ENCODE measurements at places on chromosomes 5 and 9. TPM values are rescaled to one million over a fixed set of nuclear protein-coding genes. Genes with fewer than 3 reads are reported as not detected.

- H3K27me3 ChIP-seq = no peaks in the 10 kb centered on the region
- no peak overlapping the region for H3K27ac ChIP-seq
- H3K36me3 ChIP-seq = no peaks in the 10 kb centered on the region
- H3K4me1 ChIP-seq = no peaks in the 10 kb centered on the region
- DNase-seq = no peak
Observed at GRCh38 chr5:50547303-50547702, 106.2 kb upstream of the EMB start.

KDM4C gene
- polyA plus RNA-seq = 7.9 TPM

GRCh38 chr5:74393943-74394342 is 246.6 kb downstream of the ENC1 start:
- no peak overlapping the region for H3K4me3 ChIP-seq
- H3K36me3 ChIP-seq = no peaks in the 10 kb centered on the region
- H3K27me3 ChIP-seq = no peaks in the 10 kb centered on the region
- no peaks in the 10 kb centered on the region for H3K4me1 ChIP-seq
- DNase-seq = no peak

HMMR gene
- polyA plus RNA-seq = 0.24 TPM

DNA sequence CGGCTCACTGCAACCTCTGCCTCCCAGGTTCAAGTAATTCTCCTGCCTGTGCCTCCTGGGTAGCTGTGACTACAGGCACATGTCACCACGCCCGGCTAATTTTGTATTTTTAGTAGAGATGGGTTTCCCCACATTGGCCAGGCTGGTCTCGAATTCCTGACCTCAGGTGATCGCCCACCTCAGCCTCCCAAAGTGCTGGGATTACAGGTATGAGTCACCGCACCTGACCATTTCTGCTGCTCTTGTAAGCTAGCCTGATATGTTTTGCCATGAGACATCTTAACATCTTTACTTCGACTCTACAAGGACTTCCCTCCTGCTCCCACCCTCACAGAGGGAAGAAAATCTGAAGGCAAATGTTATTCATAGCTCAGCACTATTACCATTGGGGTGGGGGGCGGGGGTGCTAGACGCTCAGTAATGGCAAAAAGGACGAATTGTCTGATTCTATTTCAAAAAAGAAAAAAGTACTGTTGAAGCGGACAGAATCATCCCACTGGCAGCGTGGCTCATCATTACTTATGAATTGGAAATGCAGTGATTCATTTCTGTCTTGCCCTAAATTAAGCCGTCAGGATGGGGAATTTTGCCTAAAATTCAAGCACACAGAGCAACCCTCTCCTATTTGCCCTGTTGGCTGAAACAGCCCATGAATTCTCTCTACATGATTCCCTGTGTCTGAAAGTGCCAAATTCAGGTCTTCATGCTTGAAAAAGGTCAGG is 46.4 kb upstream of the WWC1 start:
- no peaks in the 10 kb centered on the region for H3K4me1 ChIP-seq
- no peaks in the 10 kb centered on the region for H3K27me3 ChIP-seq
- DNase-seq = no peak
- H3K27ac ChIP-seq = no peak overlapping the region
- no peak overlapping the region for H3K4me3 ChIP-seq

DNA sequence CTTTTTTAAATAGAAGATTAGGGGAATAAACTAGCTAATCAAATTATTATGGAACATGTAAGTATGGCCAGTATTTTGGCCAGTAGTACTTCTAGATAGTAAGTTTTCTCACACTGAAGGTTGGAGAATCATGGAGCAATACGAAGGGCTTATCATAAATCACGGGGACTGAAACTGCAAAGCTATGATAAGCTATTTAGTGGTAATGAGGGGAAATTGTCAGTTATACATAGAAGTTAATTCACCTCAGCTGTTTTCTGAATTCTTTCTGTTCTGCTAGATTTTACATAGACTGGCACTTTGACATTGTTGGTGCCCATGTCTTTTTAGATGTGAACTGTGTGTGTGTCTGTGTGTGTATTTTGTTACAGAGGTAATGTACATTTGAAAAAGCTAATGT is 34.5 kb upstream of the FAM151B start:
- H3K4me1 ChIP-seq = no peaks in the 10 kb centered on the region
- H3K4me3 ChIP-seq = no peak overlapping the region
- peaks cover 54% of the 10 kb centered on the region for H3K36me3 ChIP-seq
- DNase-seq = no peak
- H3K27ac ChIP-seq = no peak overlapping the region

DNA sequence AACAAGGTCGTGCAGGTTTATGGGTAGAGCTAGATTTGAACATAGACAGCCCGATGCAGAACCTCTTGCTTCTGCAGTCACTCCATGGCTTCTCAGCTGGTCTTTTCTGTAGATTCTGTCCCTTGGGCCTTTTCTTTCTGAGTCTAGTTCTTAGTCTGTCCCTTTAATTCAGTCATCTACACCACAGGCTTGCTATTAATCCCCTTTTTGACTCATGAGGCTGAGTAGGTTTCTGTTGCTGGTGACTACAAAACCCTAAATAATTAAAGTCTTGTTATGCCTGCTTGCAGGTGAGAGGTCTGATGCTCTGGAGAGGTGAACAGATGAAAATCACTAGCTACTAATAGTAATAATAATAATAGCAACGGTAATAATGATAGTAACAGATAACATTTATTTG is 19.3 kb upstream of the STRBP start:
- H3K27ac ChIP-seq = no peak overlapping the region
- no peak for DNase-seq
- no peaks in the 10 kb centered on the region for H3K36me3 ChIP-seq
- no peaks in the 10 kb centered on the region for H3K4me1 ChIP-seq

DNA sequence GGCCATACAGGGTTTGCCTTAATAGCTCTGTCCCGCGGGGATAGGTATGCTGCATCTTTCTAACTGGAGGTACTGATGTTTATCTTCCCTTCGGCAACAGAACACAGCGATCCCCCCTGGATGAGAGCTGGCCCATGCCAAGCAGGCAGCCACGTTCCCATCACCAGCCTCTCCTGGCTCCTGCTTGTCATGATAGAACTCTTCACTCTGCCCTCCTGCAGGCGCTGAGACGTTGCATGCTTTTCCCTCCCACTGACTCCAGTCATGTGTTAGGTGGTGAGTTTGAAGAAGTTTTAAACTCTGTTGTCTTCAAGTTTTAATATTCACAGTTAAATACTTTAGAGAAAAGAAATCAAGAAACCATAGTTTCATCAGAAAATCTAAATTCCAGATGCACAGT is 60.0 kb downstream of the MED27 start:
- peaks cover 23% of the 10 kb centered on the region for H3K4me1 ChIP-seq
- H3K27ac ChIP-seq = no peak overlapping the region
- DNase-seq = no peak
- no peaks in the 10 kb centered on the region for H3K36me3 ChIP-seq

C5orf52 gene
- polyA plus RNA-seq = not detected

DNA sequence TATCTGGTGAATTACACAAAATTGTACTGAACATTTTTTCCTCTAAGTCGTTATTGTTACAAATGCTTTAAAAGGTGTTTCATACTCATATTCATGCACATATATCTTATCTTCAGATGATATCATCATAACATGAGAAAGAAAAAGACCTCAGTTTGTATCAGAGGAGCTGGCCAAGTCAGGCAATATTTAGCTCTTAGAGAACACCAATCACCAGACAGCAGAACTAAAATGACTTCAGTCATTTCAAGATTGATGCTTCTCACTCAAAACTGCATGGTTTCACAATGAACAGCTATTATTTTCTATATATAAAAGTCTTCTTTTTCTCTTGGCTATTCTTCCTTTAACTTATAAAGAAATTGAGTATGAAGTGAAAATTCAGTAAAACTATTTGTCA is 44.6 kb downstream of the TSSK1B start:
- no peak for DNase-seq
- no peak overlapping the region for H3K4me3 ChIP-seq
- no peaks in the 10 kb centered on the region for H3K36me3 ChIP-seq
- H3K27me3 ChIP-seq = no peaks in the 10 kb centered on the region
- no peaks in the 10 kb centered on the region for H3K4me1 ChIP-seq
- no peak overlapping the region for H3K27ac ChIP-seq

GRCh38 chr5:140556438-140556837 is 835 bp downstream of the SRA1 start:
- H3K27ac ChIP-seq = peak overlapping the region; percentile 92
- no peaks in the 10 kb centered on the region for H3K36me3 ChIP-seq
- peaks cover 20% of the 10 kb centered on the region for H3K4me1 ChIP-seq

SPATA31C1 gene
- not detected for polyA plus RNA-seq

DNA sequence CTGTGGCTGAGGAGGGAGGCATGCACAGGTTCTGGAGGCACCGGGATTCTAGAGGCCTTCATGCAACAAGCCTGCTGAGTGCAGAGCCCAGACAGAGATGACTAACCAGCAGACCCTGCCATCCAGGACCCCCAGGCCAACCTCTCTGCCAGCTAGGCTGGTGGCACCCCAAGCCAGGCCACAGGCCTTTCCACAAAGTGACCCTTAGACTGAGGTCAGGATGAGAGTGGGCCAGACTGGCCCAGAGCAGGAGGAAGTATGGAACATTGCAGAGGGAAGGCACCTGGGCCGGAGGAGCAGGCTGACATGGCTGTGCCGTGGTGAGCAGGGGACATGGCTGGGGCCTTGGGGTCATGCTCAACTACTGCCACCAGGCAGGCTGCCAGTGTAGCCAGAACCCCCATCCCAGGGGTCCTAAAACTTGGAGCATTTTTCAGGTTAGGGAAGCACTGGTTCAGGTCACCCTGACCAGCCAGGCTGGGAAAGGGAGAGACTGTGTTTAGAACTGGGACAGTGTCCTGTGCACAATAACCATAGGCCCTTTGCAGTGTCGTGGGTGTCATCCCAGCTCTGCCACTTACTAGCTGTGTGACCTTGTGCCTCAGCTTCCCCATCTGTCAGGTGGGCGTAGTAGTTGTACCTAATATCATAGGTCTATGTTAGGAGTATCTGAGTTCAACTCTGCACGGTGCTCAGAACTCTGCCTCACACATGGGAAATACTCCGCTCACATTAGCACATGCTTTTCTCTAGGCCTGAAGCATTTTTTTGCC is 17.3 kb downstream of the TCF7 start:
- DNase-seq = no peak
- H3K4me3 ChIP-seq = no peak overlapping the region
- H3K4me1 ChIP-seq = peaks cover 23% of the 10 kb centered on the region
- no peak overlapping the region for H3K27ac ChIP-seq
- no peaks in the 10 kb centered on the region for H3K27me3 ChIP-seq

AK1 gene
- 242 TPM for polyA plus RNA-seq

- H3K27me3 ChIP-seq = no peaks in the 10 kb centered on the region
- H3K4me3 ChIP-seq = no peak overlapping the region
- peaks cover 5% of the 10 kb centered on the region for H3K4me1 ChIP-seq
- DNase-seq = peak; percentile 64
Observed at GRCh38 chr5:113330533-113331208, 104.1 kb downstream of the TSSK1B start.

GRCh38 chr5:150460781-150461180 is 11.2 kb upstream of the RPS14 start:
- H3K27ac ChIP-seq = no peak overlapping the region
- no peak overlapping the region for H3K4me3 ChIP-seq
- H3K27me3 ChIP-seq = no peaks in the 10 kb centered on the region
- H3K36me3 ChIP-seq = no peaks in the 10 kb centered on the region
- peaks cover 13% of the 10 kb centered on the region for H3K4me1 ChIP-seq

- H3K4me3 ChIP-seq = no peak overlapping the region
- H3K27me3 ChIP-seq = no peaks in the 10 kb centered on the region
- peaks cover 5% of the 10 kb centered on the region for H3K4me1 ChIP-seq
- no peak overlapping the region for H3K27ac ChIP-seq
- DNase-seq = no peak
Observed at GRCh38 chr5:138654281-138654867, 79.2 kb upstream of the HSPA9 start.

- no peak overlapping the region for H3K4me3 ChIP-seq
- no peak for DNase-seq
- no peaks in the 10 kb centered on the region for H3K4me1 ChIP-seq
- H3K27ac ChIP-seq = no peak overlapping the region
- H3K27me3 ChIP-seq = no peaks in the 10 kb centered on the region
Observed at GRCh38 chr9:38144421-38144820, 75.4 kb upstream of the SHB start.

GRCh38 chr9:79975621-79976256 is 404.0 kb downstream of the TLE4 start:
- no peaks in the 10 kb centered on the region for H3K4me1 ChIP-seq
- H3K36me3 ChIP-seq = no peaks in the 10 kb centered on the region
- no peaks in the 10 kb centered on the region for H3K27me3 ChIP-seq
- no peak overlapping the region for H3K4me3 ChIP-seq

PDE6A gene
- 0.81 TPM for polyA plus RNA-seq

EFNA5 gene
- 0.81 TPM for polyA plus RNA-seq

WWC1 gene
- polyA plus RNA-seq = 0.56 TPM

- no peak overlapping the region for H3K4me3 ChIP-seq
- H3K4me1 ChIP-seq = peaks cover 18% of the 10 kb centered on the region
- no peaks in the 10 kb centered on the region for H3K36me3 ChIP-seq
- H3K27ac ChIP-seq = no peak overlapping the region
- no peaks in the 10 kb centered on the region for H3K27me3 ChIP-seq
Observed at GRCh38 chr5:32022638-32023037, 151.5 kb downstream of the GOLPH3 start.

IRX1 gene
- 0.07 TPM for polyA plus RNA-seq

DNA sequence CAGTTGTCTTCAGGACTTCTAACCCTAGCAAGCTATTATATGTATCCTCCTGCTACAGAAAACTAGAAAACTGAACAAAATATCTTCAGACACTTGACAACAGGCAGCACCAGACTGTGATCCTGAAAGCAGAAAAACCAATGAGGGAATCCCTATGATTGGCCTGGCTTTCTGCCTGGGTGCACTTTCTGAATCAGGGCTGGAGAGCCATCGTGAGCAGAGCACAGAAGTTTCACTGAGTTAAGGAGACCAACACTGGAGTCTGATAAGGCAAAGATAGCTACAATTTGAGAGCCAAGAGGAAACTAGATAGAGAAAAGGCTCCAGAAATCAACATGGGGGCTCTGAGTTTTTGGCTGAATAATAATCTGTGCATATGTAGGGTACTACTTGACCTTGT is 106.5 kb downstream of the FANCC start:
- H3K27ac ChIP-seq = no peak overlapping the region
- no peak overlapping the region for H3K4me3 ChIP-seq
- no peaks in the 10 kb centered on the region for H3K36me3 ChIP-seq
- peaks cover 11% of the 10 kb centered on the region for H3K4me1 ChIP-seq
- H3K27me3 ChIP-seq = no peaks in the 10 kb centered on the region

GRCh38 chr5:177546258-177546741 is 8.1 kb downstream of the FAM193B start:
- DNase-seq = peak; percentile 66
- no peaks in the 10 kb centered on the region for H3K27me3 ChIP-seq
- H3K36me3 ChIP-seq = no peaks in the 10 kb centered on the region
- H3K4me1 ChIP-seq = peaks cover 44% of the 10 kb centered on the region
- H3K27ac ChIP-seq = peak overlapping the region; percentile 84
